ENCODE measurements at places on chromosomes 2 and 18.

DNA sequence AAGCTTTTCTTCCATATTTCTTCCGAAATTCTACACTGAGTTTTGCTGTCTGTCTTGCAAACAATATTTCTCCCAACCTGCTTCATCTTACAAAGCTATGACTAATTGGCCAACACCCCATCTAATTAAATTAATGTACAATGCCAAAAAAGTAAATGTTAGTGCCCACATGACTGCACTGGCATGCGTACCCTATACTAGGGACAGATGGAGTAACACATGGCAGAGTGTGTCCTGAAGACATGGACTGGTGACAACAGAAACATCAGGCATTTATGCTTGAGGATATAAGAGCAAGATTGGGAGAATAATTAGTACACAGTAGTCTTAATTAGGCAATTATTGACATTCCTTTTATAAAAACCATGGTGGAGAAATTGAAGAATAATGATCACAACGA is 66.8 kb downstream of the MREG start:
- DNase-seq = no peak

DNA sequence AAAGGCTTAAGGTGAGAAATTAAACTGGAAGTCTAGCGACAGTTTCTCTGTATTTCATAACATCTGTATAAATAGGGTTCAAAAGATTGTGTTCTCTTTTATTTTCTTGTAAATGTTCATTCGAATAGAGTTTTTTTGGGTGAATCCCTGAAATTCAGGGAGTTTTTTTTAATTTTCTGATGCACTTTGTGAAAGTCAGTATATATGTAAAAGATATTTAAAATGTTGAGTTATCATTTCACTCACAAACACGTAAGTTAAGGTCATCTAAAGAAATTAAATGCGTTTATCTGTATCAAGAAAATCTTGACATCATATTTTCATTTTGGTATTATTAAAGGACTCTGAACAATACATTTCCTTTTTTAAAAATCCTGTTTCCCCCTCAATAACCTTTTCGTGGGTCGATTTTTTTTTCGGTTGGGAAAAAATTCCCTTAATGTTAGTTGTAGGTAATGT is 3.4 kb downstream of the SP9 start:
- no peak for DNase-seq

DNA sequence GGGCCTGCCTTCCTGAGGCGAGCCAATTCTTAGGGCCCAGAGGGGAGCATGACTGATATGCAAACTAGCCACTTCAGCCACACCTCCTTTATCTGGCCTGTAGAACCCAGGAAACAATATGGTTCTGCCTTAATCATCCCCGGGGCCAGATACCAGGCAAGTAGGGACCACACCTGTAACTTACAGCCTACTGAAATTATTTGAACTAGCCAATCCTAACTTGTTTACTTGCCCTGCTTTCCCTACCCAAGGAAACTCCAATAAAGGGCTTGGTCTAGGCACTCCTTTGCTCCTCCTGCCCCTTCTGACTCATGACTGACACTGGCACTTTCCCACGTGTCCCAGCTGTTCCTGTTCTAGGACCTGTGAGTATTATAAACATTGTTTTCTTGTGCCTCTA is 57.6 kb downstream of the MYOM1 start:
- peak; percentile 36 for DNase-seq

- DNase-seq = no peak
These were observed 12.9 kb downstream of the PDE11A start for GRCh38 chr2:178059681-178060080.

- DNase-seq = no peak
These were observed 598.6 kb downstream of the NYAP2 start for GRCh38 chr2:225998116-225998515.

DNA sequence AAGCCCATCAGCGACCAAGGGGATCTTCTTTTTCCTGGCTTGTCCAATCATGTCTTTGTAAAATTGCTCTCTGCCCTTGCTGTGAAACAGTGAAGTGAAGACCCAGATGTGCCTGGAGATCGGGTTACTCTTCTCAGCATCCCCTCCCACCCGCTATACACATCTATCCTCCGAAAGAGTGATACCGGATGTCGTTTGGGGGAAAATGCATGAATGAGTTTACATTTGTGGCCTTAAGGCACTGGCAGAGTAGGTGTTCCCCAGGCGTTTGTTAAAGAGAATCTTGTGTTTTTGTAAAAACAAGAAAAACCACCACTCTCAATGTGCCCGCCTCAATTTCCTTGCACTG is 528.3 kb downstream of the CMPK2 start:
- DNase-seq = no peak

GRCh38 chr2:241218131-241219029 is 29.9 kb downstream of the ANO7 start:
- peak; percentile 37 for DNase-seq

DNA sequence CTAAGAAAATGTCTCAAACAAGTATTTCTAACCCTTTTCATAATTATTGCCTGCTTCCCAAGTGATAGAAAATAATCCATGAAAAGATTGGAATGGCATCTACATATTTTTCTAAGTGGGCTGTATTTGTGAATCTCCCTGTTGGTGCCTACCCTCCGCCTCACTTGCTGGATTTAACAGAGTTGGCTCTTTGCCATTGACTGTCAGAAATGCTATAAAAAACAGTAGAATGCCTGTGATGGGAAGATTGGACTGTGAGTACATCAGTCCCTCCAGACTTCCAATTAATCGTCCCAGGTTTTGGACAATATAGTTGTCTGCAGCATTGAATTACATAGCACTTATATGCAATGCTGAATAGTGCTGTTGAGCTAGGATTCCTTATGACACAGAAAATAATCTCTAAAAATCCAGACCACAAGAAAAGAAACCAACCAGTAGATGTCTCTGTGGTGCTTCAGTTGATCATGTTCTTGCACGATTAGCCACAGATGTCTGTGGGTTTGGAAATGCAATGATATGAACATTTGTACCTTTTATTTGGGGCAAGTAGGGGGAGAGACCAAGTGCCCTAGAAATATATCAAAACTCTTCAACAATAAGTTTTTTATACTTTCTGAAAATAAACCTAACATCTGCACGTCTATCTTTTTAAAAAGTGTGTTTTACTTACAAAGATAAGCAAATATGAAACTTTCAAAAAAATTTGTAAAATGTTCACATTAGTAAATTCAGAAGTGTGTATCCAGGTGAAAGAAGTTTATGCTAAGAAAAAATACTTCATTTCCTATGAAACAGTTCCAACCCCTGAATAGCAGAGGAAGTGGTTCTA is 88.5 kb downstream of the DYNAP start:
- DNase-seq = peak; percentile 77

- no peak for DNase-seq
These were observed 180.4 kb downstream of the CD8B2 start for GRCh38 chr2:106667478-106668070.

DNA sequence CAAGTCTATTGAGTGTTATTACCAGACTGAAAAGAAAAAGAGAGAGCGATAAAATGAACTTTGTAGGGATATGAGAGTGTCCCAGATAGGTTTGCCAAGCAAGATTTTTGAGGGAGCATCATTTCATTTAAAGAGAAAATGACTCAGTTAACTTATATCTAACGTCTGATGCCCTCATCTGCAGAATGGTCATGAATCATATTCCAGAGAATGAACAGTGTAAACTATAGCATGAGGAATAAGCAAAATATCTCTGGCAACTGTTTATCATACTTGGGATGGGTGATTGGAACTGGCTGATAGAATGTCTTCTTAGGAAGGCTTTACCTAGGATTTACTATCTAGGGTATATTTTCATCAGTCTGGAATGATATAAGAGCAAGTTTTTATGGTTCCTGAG is 289.4 kb downstream of the CMPK2 start:
- DNase-seq = no peak

GRCh38 chr2:140893685-140894084 is 1237.1 kb downstream of the LRP1B start:
- peak; percentile 94 for DNase-seq

- DNase-seq = no peak
These were observed 2.8 kb upstream of the ASTL start for GRCh38 chr2:96140941-96141623.

DNA sequence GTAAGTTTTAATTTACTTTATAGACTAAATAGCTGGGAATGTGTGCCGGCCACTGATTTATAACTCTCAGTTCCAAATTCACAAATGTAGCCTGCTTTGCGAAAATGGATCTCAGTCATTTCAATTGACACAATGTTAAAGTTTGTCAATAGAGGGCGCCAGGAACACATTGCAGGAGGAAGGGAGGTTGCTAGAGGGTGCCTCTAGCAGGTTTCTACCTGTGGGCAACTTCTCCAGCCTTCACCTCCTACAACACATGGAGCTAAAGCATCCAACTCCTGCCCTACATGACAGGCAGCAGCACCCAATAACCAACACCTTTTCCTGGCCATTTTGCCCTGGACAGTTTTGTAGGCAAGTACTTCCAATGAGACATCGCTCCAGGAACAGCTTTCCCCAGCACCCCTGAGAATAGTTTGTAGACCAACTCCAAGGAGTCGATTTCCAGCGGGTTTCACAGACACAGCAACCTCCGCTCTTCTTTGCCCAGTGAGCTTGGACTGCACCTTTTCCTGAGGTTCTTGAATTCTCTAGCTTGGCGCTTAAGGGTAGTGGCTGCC is 784.8 kb upstream of the CDH2 start:
- DNase-seq = peak; percentile 12

- DNase-seq = no peak
These were observed 201.9 kb downstream of the ZNF407 start for GRCh38 chr18:74799542-74799941.

DNA sequence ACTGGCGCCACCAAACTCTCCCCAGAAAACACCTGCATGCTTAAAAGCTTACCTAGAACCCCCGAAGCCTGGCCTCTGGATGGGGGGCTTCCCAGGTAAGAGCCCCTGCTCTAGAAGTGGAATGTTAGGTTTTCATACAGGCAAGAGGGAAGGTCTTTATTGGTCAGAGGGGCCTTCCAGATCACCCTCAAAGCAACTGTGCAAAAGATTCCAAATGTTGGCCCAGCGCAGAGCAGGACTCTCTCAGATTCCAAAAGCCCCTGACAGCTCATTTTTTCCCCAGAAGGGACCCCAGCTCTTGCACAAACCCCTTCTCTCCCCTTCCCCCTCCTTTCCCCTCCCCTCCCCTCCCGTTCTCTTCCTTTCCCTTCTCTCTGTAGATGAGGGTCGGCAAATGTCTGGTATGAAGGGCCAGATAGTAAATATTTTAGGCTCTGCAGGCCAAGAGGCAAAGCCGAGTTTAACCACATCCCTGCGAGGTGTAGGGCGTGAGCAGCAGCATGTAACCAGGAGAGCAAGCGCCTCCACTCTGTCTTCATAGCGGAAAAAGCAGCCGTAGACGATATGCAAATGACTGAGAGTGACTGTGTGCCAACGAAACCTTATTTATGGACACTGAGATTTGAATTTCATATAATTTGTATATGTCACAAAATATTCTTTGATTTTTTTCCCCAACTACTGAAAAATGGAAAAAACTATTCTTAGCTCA is 116.9 kb downstream of the SMAD7 start:
- no peak for DNase-seq

DNA sequence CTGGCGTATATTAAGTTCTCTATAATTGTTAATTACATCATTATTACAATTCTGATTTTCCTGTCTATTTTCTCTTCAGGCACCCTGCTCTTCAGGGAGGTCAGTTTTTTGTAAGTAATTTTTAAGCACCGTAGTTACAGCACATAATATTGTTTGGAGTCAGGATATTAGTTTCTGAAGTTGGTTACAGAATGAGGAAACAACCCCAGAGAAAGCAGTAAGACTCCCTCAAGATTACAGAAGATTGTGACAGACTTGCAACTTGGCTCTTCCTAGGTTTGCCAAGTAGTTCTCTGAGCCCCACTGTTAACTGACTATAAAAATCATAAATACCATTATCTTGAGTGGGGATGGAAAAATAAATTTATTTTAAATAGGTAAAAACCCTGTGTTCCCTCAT is 921 bp downstream of the RPE start:
- DNase-seq = no peak

GRCh38 chr2:232900811-232901735 is 31.0 kb downstream of the SNORC start:
- no peak for DNase-seq

DNA sequence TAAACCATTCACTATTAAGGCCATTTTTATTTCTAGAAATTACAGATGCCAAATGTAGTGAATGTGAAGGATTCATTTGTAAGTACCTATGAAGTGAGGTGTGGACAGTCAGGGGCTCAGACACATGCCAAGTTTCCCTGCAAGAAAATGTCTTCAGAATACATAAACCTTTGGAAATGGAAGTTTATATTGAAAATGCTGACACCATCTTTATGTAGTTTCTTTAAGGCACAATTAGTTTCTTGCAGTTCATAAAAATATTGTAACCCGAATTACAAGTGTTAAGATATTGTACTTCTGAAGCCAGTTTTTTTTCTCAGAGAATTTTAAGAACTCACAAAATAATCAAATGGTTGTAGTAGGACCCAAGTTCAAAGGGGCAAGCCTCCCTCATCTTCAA is 66.1 kb upstream of the LYPD1 start:
- DNase-seq = no peak

GRCh38 chr2:203534621-203535077 is 452 bp downstream of the RAPH1 start:
- DNase-seq = no peak

GRCh38 chr2:200122683-200123082 is 167.3 kb downstream of the MAIP1 start:
- DNase-seq = no peak

DNA sequence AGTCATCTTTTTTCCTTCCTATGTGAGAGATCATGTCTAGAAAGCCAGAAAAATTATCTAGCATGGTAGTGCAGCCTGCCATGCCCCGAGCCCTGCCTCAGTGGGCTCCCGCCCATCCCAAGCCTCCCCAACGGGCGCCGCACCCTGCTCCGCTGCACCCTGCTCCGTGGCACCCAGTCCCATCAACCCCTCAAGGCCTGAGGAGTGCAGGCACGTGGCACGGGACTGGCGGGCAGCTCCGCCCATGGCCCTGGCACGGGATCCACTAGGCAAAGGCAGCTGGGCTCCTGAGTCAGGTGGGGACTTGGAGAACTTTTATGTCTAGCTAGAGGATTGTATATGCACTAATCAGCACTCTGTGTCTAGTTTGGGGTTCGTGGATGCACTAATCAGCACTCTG is 83.4 kb upstream of the COL3A1 start:
- DNase-seq = no peak

DNA sequence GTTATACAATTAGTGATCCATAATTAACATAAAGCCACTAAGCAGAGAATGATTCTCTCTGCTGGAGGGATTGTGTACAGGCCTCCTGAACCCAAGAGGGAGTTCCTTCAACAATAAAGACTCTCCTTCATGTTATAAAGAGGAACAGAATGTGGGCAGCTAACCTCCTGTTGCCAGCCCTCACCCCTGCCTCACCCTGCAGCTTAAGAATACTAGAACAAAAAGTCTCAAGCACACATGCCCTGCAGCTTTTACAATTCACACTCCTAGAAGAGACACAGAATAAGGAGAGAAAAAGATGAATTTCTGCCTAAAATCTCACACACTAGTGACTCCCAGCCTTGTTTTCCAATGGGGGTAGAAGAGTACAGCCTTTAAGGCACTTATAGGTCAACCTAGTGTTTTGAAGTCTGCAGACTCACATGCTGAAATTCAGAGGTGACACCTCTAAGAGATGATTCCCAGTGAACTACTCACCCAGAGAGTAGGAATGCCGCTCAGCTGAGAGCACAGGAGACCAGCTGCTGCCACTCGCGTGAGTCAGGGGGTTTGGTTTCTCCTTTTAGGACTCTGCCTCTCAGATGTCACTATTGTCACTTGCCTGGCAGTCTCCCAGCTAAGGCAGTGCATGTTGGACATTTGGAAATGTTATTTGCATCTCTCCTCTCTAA is 32.5 kb upstream of the IL1RL1 start:
- no peak for DNase-seq

GRCh38 chr2:241900251-241901017 is 30.9 kb downstream of the RTP5 start:
- no peak for DNase-seq

Measured in HCEC 1CT (cell line).